ENCODE measurements at places on chromosomes 2 and 18.

- DNase-seq, result no peak
Observed at GRCh38 chr2:235958931-235959410, 209.2 kb downstream of the GBX2 start.

DNA sequence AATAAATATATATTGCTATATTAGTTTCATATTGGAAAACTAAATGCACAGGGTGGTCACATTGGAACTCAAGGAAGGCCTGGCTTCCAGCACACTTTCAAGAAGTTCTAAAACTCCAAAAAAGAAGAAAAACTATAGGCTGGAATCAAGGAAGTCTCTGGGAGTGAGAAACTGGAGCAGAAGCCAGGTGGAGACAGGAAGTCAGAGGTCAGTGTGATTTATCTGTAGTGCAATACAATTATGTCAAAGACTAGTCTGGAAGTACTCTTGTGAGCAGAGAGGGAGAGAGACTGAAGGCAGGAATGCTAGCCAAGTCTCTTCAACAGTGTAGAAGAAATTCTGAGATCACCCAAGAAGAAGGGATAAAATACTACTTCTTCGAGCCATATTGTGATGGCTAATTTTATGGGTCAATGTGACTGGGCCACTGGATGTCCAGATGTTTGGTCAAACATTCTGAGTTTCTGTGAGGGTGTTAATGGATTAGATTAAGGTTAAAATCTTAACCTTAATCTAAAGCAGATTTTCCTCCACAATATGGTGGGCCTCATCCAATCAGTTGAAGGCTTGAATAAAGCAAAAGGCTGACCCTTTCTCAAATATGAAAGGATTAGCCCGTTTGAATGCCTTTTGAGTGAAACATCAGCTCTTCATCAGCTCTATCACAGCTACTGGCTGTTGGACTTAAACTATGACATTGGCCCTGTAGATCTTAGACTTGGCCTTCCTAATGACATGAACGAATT is 208.0 kb downstream of the TDRD15 start:
- no peak for DNase-seq

GRCh38 chr2:211216221-211216620 is 659.8 kb downstream of the CPS1 start:
- no peak for DNase-seq

DNA sequence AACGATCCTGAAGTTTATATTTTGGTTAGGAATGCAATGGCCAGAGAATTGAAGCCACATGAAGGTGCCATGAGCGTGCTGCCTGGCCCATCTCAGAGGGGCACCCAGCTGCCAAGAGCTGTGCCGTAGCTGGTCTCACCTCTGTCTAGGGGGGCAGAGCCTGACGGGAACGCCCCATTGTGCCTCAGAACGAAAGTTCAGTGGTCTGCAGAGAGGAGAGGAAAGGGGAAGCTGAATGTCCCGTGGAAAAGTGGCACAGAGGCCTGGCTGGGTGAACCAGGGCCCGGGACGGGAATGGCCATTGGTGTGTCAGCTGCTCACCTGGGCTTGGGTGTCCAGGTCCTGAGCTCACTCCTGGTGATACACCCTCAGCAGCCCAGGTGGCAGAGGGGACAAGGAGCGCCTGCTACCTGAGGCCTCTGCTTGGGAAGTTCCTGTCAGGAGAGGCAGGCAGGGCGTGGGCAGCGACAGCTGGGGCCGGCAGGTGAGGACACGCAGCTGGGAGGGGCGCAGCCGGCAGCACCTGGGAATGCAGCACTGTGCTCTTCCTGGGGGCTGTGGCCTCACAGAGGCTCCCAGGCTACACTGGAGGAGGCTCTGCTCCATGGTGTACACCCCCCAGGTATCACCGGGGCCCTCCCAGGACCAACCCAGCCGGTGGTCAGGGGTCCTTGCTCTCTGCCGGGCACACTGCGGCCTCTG is 67.3 kb downstream of the PARD6G start:
- no peak for DNase-seq
